ENCODE measurements at places on chromosomes 1 and 21.

- no peak for DNase-seq
Measured at GRCh38 chr1:56877973-56878372, 23.4 kb downstream of the C8A start.

DNA sequence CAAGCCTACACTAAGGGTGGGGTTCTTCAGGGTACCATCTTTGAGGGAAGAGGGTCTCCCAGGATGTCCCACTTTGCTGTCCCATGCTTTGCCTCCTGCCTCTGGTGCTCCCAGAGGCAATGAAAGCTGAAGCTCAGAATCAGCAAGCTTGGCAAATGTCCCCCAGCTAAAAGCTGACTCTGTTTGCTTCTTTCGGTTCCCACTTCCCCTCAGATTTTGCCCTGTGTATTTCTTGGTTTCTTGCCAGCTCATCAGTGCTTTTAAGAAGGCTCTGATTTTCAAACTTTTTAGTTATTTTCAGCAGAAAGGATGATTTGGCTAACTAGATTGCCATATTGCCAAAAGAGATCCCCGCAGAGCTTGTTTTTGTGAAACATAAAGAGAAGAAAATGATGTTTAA lies 33.1 kb upstream of the COG2 start:
- DNase-seq, result no peak

GRCh38 chr1:203666609-203667008 lies 40.0 kb downstream of the ATP2B4 start:
- DNase-seq, result no peak

DNA sequence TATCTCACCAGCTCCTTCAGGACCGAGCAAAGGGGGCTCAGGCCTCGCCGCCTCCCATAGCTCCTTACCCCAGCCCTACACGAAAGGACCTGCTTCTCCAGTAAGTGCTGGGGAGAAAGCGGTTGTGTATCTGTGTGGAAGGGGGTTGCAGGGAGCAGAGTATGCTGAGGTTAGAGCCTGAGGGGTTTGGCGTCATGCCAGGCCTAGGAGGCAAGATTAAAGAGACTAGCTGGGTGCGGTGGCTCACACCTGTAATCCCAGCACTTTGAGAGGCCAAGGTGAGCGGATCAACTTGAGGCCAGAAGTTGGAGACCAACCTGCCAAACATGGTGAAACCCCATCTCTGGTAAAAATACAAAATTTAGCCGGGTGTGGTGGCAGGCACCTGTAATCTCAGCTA lies 14.1 kb upstream of the RASSF5 start:
- DNase-seq, result no peak

DNA sequence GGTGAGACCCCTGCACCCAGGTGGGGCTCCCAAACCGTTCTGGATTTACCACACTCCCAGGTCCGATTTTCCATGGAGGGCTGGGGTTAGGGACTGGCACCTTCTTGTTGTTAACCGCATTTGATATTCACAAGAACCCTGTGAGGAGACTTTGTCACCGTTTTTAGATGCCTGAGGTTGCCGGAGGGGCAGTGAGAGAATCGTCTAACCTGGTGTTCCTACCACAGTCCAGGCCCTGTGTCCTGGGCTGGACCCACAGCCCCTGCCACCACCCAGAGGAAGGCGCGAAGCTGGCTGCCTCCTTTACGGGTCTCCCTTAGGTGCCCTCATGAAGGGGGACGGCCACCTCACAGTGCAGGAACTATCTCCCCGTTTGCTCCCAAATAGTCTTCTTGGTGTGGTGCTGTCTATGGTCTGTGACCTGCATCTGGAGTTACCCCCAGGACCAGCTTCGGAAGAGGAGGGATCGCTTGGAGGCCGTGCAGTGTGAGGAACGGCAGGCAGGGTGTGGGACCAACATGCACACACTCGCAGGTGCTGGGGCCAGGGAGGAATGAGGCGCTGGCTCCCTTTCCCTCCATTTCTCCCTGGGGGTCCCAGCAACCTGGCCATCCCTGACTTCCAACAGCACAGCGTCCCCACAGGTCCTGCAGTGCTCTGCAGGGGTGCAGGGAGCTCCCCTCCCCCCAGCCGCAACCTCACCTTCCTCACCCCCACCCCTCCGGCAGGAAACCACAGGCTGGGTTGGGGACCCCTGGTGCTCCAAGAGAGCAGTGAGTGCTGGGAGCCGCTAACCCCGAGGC lies 7.0 kb downstream of the SIM2 start:
- peak; percentile 12 for DNase-seq

DNA sequence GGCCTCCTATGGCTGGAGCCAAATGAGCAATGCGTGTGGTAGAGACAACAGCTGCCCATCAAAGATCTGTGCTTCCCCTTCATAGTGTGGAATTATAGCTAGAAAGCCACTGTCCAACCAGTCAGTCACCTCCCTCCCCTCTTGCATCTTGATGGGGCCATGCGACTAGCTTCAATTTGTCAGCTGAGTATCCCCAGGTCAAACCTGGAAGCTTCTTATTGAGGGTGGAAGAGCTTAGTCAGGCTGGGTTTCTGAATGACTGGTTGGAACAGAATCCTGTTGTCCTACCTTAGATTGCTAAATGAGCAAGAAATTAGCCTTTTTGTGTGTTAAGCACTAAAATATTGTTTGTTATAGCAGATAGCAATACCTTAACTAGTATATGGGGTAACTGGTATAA lies 625.4 kb downstream of the PTPRC start:
- DNase-seq, result no peak

DNA sequence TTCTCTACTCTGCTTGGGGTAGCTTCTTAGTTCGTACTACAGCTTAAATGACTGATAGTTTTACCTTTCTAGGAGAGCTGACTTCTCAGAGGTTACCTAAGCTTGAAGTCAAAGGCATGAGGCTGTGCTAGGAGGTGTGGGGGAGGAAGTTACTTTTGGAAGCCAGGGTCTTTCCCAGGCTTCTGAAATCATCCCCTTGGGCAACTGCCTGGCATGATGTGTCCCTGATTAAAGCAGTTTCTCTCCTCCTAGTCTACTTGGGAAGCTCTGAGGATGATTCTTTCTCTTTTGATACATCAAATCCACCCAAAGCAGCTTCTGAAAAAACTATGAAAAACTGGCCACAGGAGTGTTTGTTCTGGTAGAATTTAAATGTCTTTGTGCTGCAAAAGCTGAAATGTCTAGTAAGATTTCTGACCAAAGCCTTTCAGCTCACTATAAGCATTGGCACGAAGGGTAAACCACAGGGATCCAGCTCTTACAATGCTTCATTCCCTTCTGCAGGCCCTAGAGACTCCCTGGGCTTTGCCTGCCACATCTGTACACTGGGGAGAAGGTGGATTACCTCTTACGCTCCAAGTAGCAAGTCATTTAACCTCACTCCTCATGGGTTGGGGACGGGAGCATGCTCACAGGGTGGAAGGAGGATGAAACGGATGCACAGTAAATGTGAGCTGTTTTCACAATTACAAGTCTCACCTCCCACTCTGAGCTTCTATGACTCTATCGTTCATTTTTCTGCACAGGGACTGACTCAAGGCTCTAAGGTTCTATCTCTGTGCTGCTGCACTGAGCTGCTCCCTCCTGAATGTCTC lies 59.6 kb downstream of the RUNX1 start:
- peak; percentile 40 for DNase-seq

DNA sequence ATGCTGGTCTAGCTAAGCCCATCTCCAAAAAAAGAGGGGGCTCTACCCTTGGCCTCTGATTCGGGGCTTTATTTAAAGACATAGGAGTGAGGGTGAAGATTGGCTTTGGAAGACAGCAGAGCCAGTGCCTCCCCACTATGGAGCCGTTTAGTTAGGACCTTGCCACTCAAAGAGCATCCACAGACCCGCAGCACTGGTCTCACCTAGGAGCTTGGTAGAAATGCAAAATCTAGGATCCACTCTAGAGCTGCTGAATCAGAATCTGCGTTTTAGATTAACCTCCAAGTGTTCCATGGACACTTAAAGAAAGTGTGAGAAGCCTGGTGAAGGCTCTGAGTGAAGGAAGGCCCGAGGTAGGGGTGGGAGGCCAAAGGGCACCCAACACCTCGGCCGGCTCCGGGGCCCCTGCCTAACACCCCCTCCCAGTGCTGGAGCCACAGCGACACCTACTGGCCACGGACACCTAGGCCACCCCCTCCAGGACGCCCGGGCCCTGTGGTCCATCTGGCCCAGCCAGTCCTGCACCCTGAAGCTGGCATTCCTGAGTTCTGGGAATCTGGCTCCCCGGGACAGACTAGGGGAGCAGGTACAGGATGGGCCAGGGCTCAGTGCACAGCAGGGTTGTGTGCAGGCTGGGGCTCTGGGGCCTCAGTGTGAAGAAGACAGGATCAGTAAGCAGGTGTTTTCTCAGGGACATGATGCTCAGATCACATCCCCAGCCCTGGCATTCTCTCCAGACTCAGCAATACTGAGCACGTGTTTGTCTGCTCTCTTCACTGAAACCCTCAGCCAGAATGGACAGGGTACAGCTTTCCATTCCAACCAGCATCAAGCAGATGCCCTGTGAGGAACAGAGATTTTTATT lies 79.2 kb downstream of the TMEM53 start:
- DNase-seq, result peak; percentile 80

- DNase-seq, result no peak
Measured at GRCh38 chr21:26572076-26572701, 897 bp downstream of the CYYR1 start.

GRCh38 chr1:69671363-69672010 lies 103.8 kb downstream of the LRRC7 start:
- DNase-seq, result no peak
